ENCODE measurements at places on chromosomes 5 and 9.

DNA sequence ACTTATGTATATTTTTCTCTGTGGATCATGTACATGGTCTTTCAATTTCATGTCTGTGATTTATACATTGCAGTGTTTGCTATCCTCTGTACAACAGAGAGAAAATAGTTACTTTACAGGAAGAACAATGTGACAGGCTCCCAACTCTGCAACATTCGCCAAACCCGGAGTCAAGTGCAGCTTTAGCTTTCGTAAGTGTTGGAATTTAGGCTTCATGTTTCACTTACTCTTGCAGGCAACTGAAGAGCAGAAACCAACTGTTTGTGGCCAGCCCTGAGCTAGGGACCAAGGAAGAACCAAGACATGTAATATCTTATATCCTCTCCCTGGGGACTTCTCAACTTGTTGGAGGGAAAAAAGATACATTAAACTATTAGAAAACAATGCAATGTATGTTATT, 147.9 kb downstream of the C5orf15 start:
- DNase-seq: no peak

DNA sequence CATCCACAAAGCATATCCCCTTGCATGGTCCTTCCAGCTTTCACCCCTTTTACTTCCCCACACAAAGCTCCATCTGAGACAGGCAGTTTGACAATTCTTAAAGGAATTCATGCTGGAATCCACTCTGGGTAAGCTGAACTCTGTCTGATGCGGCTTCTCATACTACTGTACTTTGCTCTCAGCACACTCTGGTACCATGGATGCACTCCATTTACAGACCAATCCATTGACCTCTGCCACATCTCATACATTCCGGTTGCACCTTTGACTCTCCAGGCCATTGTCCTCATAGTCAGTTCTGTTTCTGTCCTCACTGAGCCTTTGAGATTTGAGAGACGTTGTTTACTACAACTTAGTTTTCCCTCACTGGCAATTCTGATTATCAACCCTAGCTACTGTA, 12.2 kb downstream of the SPATA9 start:
- DNase-seq: no peak

GRCh38 chr9:69811351-69811868, 9.2 kb upstream of the CFAP95 start:
- no peak for DNase-seq

DNA sequence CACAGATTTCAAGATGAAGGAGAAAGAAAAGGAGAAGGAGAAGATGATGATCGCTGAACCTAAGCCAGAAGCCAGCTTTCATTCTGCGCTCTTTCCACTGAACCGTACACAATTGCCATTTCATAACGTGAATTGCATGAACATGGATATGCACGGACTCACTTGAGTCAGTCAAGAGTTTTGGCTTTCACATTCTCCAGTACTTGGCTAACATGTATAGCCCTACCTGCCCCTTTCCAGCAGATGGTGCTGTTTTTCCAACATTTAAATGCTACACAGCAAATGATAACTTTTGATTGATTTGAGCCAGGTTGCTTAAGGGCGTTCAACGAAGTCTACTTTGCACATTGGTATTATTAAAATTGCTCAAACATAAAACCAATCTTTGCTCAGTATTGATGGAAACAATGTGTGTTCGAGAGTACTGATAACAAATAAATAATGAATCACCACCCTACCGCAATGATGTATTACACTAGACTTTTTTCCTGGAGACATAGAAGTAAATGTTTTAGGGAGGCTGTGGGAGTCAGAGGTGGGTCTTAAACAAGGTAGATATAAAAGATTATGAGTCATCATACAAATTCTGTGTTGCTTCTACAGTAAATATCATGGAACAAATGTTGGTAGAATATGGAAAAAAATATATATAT, 196.4 kb downstream of the TRPM3 start:
- DNase-seq: no peak

DNA sequence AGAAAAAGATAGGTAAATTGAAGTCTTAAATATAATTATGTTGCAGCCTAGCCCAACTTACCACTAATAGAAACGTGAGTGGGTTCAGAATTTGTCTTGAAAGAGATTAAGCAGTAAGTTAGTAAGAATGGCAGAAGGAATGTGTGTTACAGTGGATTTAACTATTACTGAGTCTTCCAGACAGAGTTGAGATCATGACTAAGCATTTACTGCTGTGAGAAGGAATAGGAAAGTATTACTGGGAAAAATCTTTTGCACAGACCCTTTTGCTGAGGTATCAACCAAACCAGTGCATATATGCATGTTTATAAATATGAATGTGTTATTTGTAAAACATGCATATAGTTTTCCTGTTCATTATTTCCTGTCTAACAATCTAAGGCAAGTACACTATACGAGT, 112.8 kb upstream of the EFNA5 start:
- no peak for DNase-seq

DNA sequence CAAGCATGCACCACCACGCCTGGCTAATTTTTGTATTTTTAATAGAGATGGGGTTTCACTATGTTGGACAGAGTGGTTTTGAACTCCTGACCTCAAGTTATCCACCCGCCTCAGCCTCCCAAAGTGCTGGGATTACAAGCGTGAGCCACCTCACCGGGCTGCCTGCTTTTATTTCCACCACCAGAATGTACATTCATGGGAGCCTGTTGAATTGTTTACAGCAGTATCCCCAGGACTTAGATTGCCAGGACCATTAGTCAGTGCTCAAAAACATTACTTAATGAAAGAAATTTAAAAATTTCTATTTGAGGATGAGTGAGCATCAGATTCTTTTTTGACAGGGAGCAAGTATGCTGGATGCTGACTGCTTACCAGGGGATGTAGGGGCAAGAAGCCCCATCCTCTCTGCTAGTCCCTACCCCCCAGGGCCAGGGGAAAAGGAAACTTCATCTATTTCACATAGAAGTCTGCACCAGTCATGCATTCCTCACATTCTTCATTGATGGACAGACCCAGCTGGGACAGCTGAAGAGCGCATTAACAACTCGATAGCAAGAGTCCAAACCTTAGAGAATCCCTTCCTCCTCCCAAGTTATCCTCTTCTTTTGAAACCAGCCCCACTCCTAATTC, 10.3 kb upstream of the RGMB start:
- DNase-seq: no peak

- DNase-seq: no peak
Observed at GRCh38 chr9:36800455-36800854, 227.8 kb downstream of the MELK start.

DNA sequence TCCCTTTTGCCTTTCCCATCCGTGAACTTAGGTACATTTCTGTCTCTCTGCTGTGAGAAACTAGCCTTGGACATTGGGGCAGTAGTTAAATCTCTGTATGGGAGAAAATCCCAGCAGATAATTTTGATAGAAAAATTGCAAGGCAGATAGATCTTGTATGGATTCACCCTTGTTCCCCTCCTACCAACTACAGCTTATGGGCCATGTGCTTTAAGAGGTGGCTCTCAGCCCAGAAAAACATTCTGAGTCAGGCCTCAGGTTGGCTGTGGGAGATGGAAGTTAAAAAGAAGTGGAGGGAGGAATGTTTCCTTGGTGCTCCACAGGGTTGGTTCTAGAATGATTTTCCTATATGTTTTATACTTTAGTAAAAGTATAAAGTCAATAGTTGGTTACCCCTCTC, 1.4 kb upstream of the KDM3B start:
- no peak for DNase-seq

GRCh38 chr5:150577378-150578139, 62.9 kb upstream of the SYNPO start:
- DNase-seq: no peak

GRCh38 chr5:89273289-89273688, 390.3 kb upstream of the MEF2C start:
- no peak for DNase-seq

- DNase-seq: no peak
Observed at GRCh38 chr5:88683506-88684135, 199.4 kb downstream of the MEF2C start.

GRCh38 chr5:98424681-98425450, 348.6 kb upstream of the RGMB start:
- no peak for DNase-seq

DNA sequence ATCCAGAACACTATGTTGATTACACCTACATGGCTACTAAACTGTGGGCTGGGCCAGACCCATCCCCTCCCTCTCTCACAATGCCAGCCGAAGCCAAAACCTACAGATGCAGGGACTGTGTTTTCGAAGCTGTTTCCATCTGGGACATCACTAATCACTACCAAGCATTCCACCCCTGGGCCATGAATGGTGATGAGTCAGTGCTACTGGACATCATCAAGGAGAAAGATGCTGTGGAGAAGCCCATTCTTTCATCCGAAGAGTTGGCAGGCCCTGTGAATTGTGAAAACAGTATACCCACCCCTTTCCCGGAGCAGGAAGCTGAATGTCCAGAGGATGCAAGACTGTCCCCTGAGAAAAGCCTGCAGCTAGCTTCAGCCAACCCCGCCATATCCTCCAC, 65.0 kb downstream of the ZNF462 start:
- DNase-seq: no peak

GRCh38 chr5:65144136-65144871, 337.4 kb downstream of the ADAMTS6 start:
- no peak for DNase-seq

DNA sequence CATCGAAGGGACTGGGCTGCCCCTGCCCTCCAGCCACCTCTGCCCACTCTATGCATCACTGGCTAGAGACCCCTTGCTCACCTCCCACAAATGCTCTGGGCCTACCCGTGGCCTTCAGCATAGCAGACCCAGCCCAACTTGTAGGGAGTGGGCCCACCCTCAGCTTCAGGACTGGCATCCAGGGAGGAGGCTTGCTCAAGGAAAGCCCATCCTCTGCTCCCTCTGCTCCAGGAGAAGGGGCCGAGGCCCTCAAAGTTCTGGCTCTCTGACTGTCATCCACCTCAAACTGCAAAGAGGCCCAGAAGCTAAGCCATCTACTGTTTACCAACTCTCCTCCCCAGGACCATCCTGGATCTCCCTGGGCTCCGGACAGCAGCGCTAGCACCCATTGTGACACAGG, 84.5 kb downstream of the C5orf15 start:
- no peak for DNase-seq

DNA sequence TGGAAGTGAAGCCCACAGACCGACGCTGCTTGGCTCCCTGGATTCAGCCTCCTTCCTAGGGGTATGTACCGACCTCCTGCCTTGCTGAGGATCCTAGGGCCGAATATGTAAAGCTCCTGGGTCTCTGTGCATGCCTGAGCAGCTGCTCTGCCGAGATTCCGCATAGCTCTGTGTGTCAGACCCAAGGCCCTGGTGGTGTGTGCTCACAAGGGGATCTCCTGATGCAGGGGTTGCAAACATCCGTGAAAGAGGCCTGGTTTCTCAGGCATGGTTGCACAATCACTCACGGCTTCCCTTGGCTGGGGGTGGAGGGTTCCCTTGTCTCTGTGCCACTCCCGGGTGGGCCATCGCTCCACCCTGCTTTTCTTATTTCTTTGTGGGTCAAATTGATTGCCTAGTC, 19.9 kb upstream of the SVEP1 start:
- no peak for DNase-seq

- DNase-seq: no peak
Observed at GRCh38 chr9:96382175-96382574, 1.3 kb downstream of the SLC35D2 start.

DNA sequence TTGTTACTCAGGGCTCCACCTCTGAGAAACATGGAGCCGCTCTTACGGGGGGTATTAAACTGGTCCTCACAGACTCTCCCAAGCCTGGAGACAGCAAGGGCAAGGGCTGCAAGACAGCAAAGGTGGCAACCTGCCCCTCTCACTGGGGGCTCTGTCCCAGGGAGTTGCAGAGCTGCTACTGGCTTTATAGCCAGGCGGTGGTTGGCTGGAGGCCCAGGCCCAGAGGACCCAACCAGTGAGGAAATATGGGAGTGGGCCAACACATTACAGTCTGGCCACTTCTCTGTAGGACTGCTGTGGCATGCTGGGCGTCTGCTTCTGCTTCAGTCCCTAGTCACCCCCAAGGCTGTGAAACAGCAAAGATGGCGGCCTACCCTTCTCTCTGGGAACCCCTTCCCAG, 597.2 kb downstream of the LRRC70 start:
- DNase-seq: no peak

DNA sequence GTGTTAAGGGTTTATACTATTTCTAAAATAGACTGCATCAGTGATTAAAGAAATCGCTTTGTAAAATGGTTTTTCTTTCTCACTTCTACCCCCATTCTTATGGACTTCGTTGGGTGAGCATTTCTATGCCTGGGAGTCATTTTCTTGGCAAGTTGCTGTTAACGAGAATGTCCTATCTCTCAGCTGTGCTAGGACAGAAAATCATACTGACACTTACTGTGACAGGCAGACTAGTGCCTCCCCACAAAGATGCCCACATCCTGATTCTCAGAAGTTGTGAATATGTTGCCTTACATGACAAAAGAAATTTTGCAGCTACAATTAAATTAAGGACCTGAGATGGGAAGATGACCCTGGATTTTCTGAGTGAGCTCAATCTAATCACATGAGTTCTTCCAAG, 65.1 kb upstream of the NMUR2 start:
- no peak for DNase-seq

DNA sequence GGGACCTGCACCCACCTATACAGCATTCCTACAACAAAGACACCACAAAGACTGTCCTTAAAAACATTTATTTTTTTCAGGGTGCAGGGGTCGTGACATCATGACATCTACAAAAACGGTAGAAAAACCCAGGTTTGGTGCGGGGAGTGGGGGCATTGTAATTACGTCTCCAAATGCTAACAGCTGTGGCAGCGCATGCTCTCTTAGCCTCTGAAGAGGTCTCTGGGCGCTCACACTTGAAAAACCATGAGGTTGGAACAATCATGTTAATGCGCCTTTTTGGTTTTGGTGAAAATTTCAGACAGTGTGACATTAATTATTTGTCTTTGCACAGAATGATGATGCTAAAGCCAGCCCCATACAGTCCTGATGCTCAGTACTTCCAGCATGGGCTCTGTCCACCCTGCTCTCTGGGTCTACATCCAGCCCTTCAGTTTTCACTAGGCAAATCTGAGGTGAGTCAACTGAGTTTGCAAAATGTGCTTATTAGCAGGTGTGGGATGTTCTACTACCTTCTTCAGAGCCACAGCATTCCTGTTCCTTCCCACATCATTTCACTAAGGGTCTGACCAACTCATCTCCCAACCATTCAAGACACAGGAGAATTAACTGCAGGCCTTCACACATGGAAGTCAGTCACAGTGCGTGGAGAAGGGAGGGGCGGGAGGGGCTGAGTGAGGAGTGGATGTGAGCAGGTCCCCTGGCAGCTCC, 14.1 kb downstream of the ALDH1B1 start:
- no peak for DNase-seq

GRCh38 chr5:89343666-89344065, 460.7 kb upstream of the MEF2C start:
- DNase-seq: no peak

DNA sequence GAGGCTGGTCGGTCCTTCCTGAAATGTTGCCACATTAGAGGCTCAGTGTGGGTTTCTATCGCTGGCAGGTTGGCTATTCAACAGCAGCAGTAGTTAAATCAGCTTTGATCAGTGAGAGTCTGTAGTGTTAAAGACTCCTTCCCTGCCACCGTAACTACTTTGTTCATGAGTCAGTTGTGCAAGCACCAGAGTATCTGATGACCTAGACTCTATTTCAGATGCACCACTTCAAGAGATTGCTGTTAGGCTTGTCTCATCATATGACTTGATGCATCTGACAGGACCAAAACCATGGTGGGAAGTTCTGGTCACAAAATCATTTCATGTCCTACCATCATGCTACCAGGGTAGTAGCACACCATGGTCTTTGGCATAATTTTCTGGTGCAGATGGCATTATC, 482.7 kb upstream of the MPDZ start:
- no peak for DNase-seq

All from activated naive CD4-positive, alpha-beta T cell treated with Interleukin-2 at 50 U/mL for 16 hours (primary cell).